ENCODE measurements at places on chromosomes 12 and 14.

DNA sequence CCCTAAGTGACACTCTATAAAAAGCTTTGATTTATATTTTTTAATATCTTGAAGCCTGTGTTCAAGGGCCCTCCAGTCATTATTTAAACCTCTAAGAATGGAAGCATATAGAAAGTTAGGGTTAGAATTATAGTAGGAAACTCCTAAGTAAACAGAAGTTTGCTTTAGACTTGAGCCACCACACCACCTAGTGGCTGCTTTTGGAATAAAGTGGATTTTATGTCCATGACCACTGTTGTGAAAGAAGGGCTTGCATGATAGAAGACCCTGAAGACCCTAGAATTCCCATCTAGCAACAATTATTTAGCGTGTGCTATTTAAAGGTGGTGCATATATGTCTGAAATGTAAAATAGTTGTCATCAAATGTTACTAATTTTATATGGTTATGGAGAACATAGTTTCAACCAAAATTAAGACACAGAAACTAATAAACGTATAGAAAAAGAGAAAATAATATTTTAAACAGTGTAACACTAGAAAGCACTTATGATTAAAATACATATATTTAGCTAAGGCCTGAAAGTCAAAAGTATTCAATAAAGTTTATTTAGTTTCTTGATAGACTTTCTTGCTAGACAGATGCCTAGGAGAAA is 21.3 kb downstream of the LRRIQ1 start:
- DNase-seq, result no peak

DNA sequence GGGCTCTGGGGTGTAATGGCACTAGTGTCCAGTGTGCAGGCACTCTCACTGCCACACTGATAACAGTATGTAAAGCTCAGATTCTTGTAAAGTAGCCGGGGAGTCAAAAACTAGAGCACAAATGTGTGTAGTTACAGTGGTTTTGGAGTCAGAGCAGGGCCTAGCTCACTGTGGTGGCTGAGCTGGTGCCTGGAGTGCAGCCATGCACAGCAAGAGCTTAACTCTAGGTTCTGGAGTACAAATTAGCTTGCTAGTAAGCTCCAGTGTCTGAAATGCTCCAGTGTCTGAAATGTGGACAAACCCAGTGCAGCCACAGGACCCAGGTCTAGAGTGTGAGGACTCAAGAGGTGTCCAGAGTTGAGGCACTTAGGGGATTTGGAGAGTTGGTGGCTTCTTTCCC is 149.2 kb downstream of the MSRB3 start:
- DNase-seq, result no peak

GRCh38 chr12:78732481-78732880 is 132.1 kb upstream of the SYT1 start:
- DNase-seq, result no peak

GRCh38 chr12:16504200-16504599 is 101.8 kb downstream of the LMO3 start:
- DNase-seq, result no peak

DNA sequence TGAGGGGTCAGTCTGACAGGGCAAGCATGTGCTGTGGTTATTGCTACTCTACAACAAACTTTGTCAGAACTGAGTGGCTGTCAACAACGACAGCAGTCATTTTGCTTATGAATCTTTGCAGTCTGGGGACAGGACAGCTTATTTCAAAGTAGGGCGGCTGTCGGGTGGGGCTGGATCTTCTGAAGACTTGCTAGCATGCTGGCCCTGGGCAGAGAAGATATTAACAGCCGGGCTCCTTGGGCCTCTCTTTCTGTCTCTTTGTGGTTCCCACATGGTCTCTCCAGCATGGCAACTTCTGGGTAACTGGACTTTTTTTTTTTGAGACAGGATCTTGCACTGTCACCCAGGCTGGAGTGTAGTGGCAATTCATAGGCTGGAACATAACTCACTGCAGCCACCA is 33.9 kb upstream of the ALDH2 start:
- DNase-seq, result no peak
